ENCODE measurements at places on chromosomes 7 and 10.

DNA sequence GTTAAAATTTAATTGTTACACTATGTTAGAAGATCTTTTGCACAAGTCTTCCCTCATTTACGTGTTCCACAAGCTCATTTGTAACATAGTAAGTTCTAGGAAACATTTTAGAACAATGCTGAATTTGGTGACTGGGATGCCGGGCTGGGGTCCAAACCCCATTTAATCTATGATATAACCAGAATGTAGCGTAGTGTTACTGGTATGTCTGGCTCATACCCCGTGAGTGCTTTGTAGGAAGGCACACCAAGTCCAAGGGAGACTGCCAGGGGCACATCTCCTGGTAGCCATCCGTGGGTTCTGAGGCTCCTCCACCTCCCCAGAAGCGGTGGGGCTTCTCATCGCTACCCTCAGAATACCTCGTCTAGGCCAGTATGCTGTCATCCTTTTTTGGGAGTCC, 21.3 kb upstream of the TMEM236 start:
- DNase-seq = no peak

- no peak for DNase-seq
Observed at GRCh38 chr10:18418541-18419215, 232.7 kb downstream of the NSUN6 start.

DNA sequence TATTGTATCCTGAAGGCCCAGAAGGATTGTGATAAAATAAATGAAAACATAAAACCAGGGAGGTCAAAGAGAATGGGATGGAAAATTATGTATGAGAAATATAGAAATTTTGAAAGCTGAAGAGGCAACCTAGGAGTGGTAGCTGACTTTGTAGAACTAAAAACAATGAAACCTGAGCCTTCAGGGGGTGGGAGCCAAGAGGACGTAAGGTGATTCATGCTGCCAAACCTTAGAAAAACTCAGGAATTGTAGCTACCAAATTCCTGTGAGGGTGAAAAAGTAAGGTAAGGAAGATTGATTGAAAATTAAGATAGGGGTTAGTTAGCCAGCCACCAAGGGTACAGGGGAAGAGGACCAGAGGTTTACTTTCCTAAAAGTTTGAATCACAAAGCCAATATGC, 213.2 kb downstream of the KCND2 start:
- no peak for DNase-seq

DNA sequence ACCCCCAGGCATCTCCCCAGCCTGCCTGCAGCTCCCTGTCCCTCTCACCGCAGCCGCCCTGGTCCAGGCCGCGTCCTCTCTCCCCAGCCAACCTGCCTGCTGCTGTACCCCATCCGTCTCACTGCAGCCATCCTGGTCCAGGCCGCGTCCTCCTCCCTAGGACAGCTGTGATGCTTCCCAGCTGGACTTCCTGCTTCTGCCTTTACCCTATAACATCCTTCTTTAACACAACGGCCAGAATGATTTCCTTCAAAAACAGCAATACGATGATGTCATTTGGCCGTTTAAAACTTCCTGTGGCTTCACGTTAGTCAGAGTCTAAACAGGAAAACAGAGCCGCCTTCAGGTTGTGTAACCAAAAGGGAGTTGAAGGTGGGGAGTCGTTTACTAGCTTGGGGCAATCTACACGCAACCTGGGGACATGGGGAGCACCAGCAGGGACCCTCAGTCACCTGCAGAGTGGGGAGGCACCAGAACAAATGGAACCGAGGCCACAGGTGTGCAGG, 32.2 kb upstream of the ZFAND2A start:
- DNase-seq = no peak

- DNase-seq = no peak
Observed at GRCh38 chr10:8661886-8662285, 607.4 kb downstream of the GATA3 start.

DNA sequence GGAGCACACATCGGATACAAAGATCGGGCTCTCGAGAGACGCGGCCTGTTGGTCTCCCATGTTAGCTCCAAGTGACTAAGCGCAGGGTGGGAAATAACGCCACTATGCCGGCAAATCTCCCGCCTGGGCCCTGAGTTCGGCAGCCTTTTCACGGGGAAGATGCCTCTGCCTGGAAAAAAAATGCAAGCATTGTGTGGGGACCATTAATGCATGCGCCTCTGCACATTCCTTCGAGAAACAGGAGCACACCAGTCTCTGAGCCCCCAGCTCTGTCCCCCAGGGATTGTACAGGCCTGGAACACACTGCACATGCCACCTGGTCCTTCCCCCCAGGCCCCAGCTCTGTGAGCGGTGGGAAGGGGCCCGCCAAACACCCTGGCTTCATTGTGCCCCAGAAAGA, 44.1 kb downstream of the FBXW4 start:
- DNase-seq = no peak

GRCh38 chr7:27684491-27684890, 21.8 kb upstream of the HIBADH start:
- DNase-seq = no peak

- no peak for DNase-seq
Observed at GRCh38 chr7:18429547-18429946, 66.0 kb upstream of the HDAC9 start.

DNA sequence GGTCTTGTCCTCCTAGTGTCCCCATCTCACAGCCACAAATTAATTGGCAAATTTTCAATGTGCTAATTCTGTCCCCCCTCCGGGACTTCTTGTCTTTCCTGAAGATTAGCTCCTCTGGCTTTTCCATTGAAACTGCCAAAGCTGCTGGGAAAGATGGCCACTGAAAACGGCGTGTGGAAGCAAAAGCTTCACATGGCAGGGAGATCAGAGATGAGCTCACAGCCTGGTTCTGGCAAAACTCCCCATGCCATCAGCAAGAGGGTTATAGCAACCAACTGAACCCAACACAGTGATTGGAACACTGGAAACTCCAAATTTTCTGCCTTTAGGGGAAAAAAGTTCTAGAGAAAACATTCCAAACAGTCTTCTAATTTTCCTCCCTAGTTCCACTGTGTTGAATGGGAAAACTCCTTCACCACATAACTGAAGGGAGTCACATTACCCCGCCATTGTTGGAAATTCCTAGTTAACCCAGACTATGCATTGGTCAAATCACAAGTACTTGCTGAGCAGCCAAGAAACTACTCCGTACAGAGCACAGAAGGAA, 37.0 kb downstream of the NRAP start:
- no peak for DNase-seq

GRCh38 chr7:87589631-87590030, 11.1 kb downstream of the ABCB1 start:
- DNase-seq = no peak

GRCh38 chr7:155918720-155919390, 106.6 kb upstream of the SHH start:
- peak; percentile 96 for DNase-seq

DNA sequence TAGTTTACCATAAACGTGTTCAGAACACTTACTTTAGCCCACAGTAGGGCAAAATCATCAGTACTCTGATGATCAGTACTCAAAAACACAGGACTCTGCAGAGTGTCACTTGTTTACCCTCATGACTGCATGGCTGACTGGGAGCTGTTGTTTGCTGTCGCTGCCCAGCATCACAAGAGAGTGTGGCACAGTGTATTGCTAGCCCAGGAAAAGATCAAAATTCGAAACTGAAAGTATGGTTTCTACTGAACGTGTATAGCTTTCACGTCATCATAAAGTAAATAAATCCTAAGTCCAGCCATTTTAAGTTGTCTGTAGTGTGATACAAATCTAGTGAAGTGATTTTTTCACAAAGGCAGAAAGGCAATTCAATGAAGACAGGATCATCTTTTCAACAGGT, 184.6 kb downstream of the RAMP3 start:
- peak; percentile 58 for DNase-seq

GRCh38 chr7:120460949-120461348, 188.0 kb downstream of the KCND2 start:
- no peak for DNase-seq

DNA sequence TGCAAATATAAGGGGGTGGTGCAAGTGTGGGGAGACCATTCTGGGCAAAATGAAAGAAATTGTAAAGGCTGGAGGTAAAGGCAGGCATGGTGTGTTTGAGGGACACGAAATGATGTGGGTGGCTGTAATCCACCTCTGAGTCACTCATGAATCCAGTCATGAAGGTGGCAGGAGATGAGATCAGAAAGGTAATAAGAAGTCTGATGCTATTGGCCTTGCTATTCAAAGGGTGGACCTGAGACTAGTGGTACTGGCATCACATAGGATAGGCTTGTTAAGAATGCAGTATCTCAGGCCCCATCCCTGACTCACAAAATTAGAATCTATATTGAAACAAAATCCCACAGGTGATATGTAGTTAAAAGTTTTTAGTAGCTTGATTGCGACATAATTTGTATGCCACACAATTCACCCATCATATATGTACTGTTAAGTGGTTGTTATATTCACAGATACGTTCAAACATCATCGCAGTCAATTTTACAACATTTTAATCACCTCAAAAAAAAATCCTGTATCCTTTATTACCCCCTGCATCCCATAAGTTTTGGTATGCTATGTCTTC, 85.6 kb downstream of the ST8SIA6 start:
- DNase-seq = no peak

DNA sequence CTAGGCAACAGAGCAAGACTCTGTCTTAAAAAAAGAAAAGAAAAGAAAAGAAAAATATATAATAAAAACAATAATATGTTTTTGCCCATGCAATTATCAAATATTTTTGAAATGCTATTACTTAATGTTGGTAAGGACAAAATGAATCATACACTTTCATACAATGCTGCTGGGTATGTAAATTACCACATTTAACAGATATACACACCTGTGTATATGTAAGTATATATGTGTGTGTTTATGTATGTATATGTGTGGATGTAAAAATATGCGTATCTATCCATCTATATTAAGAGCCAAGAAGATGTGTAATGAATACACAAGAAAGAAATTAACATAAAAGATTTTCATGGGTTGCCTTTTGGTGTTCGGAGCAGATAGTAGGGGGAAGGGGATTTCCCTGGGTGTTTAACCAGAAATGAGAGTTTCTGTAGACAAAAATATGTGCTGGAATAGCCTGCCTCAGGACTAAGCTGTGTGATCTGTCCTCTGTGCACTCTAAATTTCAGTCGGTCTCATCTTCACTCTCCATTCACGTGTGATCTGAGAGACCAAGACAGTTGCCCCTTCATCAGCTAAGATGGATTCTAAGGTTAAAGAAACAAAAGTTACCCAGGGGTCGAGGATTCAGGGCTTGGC, 61.2 kb downstream of the PRKCQ start:
- no peak for DNase-seq

- no peak for DNase-seq
Observed at GRCh38 chr10:72035252-72035887, 53.0 kb downstream of the SPOCK2 start.

- no peak for DNase-seq
Observed at GRCh38 chr7:80677629-80678028, 39.2 kb downstream of the CD36 start.

- no peak for DNase-seq
Observed at GRCh38 chr10:34116220-34116641, 698.9 kb downstream of the PARD3 start.

DNA sequence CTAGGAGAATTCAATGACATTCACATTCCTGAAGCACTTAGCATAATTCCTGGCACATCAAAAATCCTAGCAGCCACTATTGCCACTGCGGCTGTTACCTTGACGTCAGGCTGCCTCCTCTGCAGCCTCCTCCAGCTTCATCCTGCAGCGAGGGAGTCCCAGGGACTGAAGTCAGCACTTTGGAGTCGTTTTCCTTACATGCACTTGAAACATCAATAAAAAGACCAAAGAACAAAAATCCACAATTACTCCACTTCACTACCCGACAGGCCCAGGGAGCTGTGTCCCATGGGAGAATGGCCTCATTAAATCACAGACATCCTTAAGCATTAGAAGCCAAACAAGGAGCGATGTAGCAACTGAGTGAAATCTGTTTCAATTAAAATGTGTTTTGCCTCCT, 48.6 kb upstream of the NANOS1 start:
- no peak for DNase-seq

DNA sequence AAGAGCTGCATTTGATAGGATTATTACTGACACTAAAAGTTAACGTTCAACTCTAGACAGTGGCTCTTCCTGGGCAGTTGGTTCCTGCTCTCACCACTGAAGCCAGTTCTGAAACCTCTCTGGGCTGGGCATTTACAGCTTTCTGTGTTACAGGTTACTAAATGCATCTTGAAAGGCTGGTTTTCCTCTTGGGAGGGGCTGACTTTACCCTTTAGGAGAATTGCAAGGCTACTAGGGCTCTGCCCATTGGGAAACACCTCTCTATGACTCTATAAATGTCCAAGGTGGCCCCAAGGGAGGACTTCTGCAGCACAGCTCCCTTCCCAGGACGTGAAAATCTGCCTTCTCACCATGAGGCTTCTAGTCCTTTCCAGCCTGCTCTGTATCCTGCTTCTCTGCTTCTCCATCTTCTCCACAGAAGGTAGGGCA, at the start of gene GPR15LG:
GPR15LG (plus strand) TSS at position 301 of the 429 bp plus-strand sequence; CDS start at position 352, 51 bp downstream.
- DNase-seq = no peak

- DNase-seq = peak; percentile 56
Observed at GRCh38 chr7:85104432-85105205, 82.2 kb downstream of the SEMA3D start.

DNA sequence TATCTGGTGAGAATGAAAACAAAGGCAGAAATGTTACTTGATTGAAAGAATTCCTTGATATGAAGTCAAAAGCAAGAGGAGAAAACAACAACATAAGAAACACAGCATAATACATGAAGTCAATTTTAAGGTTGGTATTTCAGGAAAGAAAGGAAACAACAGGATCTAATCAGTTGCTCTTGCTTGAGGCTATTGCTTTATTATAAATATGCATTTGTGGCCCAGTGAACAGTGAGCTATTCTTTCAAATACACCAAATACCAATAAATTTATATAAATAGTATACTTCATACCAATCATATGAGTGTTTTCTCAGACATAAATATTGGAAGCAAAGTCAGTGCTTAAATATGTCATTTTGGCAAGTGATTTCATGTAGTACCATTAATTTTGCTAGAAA, 806.6 kb downstream of the NXPH1 start:
- peak; percentile 68 for DNase-seq

DNA sequence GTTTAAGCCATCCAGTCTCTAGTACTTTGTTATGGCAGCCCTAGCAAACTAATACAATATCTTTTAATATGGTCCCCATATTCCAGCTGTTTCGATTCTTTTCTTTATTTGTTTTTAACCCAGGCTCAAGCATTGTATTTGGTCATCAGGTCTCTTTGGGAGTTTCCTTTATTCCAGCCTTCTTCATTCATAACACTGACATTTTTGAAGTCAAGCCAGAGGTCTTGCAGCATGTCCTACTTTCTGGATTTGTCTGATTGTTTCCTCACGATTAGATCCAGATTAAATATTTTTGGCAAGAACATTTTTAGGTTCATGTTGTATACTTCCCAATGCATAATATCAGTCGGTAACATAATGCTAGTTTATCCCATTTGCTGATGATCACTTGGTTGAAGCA, 11.8 kb downstream of the SLC25A13 start:
- DNase-seq = no peak

GRCh38 chr7:1937252-1937605, 267.2 kb downstream of the ELFN1 start:
- DNase-seq = no peak

GRCh38 chr7:27151931-27152815, at the start of gene HOXA3:
Gene HOXA3 (minus strand): TSS chr7:27152583. CDS start chr7:27110640, 41,943 bp downstream.
- no peak for DNase-seq

GRCh38 chr10:62082271-62082656, 180.8 kb downstream of the ARID5B start:
- DNase-seq = no peak

- peak; percentile 65 for DNase-seq
Observed at GRCh38 chr7:47195641-47196040, 386.3 kb downstream of the TNS3 start.
